Cardiac atrium fibroblast (primary cell): ENCODE measurements at places on chromosomes 3 and 15. TPM values are rescaled to one million over a fixed set of nuclear protein-coding genes. Genes with fewer than 3 reads are reported as not detected.

The DUT gene
- 45.0 and 48.9 TPM in 2 replicates for total RNA-seq

The CATSPER2 gene
- under 0.01 TPM in 1 of 2 replicates, not detected in the other for total RNA-seq

The SLC2A2 gene
- not detected in 2 replicates for total RNA-seq

The ARNT2 gene
- total RNA-seq, result 6.1 and 10.5 TPM in 2 replicates

The CCDC9B gene
- 1.1 and 5.2 TPM in 2 replicates for total RNA-seq

The SNTN gene
- not detected in 2 replicates for total RNA-seq

The CTXN2 gene
- not detected in 2 replicates for total RNA-seq

The P2RY12 gene
- total RNA-seq, result not detected in 2 replicates

The SCAANT1 gene
- not detected in 2 replicates for total RNA-seq

The SV2B gene
- 0.16 TPM in 1 of 2 replicates, not detected in the other for total RNA-seq

The DOCK3 gene
- under 0.01 and 0.16 TPM in 2 replicates for total RNA-seq

The GUCA1C gene
- total RNA-seq, result not detected in 2 replicates
